CD4-positive, alpha-beta T cell (primary cell): ENCODE measurements at places on chromosomes 12 and 14.

DNA sequence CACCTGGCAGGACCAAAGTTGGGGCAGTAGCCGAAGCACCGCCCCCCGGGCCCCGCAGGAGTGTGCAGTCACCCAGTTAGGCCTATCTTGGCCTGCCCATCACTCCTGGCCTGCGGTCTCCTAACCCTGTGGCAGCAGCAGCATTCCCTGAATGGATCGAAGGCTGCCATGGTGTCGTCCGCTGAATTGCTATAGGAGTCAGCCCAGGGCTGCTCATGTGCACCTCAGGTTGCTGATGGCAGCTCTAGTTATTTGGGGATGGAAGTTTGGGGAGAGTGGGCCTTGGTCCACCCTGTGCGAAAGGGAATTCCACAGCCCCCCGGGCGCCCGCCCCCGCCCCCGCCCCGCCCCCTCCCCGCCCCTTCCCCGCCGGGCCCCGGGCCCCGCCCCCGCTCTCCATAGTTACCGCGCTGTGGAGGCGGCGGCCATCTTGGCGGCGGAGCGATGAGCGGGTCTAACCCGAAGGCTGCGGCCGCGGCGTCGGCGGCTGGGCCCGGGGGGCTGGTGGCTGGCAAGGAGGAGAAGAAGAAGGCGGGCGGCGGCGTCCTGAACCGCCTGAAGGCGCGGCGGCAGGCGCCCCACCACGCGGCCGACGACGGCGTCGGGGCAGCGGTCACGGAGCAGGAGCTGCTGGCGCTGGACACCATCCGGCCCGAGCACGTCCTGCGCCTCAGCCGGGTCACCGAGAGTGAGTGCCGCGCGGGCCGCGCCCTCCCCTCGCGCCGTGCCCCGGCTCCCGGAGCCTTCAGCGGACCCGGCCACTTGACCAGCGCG is at the start of gene UNC119B:
TSS of gene UNC119B (plus strand) at position 428 of the 774 bp plus-strand sequence. CDS start at position 445, 17 bp downstream.
- DNase-seq, result peak; percentile 69

DNA sequence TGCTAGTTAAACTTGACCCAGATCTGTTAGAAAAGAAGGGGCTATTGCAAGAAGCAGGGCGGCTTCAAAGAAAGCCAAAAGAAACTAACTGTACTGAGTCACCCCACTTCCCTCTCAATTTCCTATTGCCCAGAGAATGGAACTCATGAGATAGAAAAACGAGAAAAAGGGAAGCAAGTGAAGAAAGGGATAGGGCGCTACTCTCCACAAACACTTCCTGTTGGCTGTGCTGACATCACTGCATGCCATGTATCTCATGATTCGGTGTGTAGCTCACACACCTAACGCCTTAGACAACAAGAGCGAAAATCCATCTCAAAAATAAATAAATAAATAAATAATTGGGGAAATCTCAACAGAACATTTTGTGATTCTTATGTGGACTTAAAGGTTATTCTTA is 13.0 kb upstream of the P2RX4 start:
- DNase-seq, result no peak

GRCh38 chr12:66623455-66623854 is 55.4 kb downstream of the GRIP1 start:
- no peak for DNase-seq

GRCh38 chr12:31897781-31898503 is 61.3 kb upstream of the RESF1 start:
- DNase-seq, result peak; percentile 49

- no peak for DNase-seq
These were observed 12.9 kb upstream of the OXA1L start for GRCh38 chr14:22753586-22753985.

- no peak for DNase-seq
These were observed 6.3 kb downstream of the LTBR start for GRCh38 chr12:6390084-6390799.

- no peak for DNase-seq
These were observed 471.8 kb downstream of the TMEM117 start for GRCh38 chr12:44307506-44308168.

DNA sequence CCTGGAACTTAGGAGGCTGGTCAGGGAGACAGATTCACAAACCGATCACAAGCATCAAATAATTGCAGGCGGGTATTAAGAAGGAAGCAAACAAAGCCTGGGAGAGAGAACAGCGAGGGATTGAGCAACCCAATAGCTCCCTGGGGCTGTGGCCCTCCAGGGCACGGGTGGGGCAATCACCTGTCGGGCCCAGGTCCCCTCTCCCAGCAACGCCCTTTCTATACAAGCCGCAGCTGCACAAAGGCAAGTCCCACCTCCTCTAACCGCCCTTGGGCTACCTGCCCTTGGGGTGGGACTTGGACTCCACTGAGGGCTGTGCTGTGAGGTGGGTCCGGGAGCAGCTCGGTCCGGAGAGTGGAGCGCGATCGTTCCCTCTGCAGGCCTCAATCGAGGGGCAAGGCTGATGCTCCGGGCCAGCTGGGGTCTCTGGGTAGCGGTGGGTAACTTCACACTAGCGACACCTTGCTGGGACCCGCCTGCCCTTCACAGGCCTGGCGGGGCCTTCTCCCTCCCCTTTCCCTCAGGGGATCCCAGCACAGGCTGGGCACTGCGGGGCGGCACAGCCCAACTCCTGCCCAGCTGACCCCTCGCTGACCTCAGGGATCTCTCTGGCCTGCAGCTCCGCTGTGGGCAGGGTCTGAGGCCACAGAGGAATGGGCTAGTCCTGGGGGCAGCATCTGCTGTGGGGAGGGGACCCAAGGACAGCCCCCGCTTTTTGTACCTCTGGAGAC is 8.0 kb downstream of the PHB2 start:
- DNase-seq, result no peak

- DNase-seq, result no peak
These were observed 183.6 kb upstream of the SLC38A2 start for GRCh38 chr12:46556105-46556559.

DNA sequence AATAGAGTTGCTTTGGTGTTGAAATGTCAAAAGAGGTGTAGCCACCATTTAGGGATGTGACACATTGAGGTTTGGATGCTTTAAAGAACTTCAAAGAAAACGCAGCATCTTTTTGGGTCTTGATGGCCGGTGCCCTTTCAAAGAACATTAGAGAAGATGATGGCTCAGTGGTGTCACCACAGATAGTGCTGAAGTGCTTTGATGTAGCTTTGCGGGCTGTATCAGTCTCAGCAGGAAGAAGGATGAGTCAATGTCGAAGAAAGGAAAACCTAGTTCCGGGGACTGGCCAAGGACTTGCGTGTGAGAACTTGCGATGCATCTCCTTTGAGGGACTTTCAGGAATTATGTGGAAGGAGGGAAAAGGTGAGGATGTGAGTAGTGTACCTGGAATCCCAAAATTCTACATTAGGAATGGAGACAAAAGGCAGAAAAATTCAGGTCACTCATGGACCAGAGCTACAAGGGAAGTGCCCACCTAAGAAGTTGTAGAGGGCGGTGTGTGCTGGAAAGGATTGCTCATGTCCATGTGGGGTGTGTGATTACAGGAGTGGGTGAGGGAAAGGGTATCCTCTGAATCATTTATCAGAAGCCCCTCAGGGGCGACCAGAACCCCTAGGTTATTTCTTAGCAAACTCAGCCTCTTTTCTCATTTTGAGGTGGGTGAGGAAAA is 39.7 kb upstream of the GZMB start:
- peak; percentile 90 for DNase-seq

GRCh38 chr12:9928607-9929006 is 3.6 kb downstream of the CLEC2A start:
- no peak for DNase-seq

DNA sequence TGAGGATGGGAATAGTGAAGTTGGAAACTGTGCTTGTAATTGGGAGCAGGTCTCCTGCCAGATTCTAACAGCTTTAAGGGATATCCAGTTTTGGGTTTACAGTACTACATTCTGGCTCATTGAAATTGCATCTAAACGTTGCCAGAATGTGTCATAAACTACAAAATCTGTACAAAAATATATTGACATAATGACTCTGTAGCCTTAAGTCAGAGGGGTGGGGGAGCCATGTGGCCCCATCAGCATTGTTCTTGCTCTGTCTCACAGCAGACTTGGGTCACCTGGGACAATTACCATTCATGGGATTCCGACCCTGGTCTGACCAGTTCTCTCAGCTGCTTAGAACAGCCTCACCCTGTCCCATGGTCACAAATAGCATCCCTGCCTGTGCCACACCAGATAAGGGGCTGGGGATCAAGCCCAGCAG is 43.3 kb upstream of the MED13L start:
- no peak for DNase-seq

DNA sequence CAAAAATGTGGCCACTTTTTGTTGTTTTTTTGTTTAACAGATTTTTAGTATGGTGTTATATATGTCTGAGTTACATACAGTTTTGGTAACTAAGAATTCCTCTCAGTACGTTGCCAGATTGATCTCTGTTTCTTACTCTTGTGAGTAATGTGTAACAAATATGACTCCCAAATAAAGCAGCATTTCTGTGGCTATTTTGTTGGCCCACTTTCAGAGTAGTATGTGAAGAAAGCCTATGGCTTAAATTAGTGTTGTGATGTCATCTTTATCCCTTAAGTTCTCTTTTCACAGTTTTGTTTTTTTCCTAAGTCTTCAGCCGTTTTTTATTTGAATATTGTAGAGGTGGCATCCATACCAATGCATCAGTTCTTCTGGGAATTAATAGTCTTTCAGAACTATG is 10.7 kb downstream of the PCNX4 start:
- no peak for DNase-seq

- DNase-seq, result no peak
These were observed 39.1 kb upstream of the CRADD start for GRCh38 chr12:93638095-93638494.

DNA sequence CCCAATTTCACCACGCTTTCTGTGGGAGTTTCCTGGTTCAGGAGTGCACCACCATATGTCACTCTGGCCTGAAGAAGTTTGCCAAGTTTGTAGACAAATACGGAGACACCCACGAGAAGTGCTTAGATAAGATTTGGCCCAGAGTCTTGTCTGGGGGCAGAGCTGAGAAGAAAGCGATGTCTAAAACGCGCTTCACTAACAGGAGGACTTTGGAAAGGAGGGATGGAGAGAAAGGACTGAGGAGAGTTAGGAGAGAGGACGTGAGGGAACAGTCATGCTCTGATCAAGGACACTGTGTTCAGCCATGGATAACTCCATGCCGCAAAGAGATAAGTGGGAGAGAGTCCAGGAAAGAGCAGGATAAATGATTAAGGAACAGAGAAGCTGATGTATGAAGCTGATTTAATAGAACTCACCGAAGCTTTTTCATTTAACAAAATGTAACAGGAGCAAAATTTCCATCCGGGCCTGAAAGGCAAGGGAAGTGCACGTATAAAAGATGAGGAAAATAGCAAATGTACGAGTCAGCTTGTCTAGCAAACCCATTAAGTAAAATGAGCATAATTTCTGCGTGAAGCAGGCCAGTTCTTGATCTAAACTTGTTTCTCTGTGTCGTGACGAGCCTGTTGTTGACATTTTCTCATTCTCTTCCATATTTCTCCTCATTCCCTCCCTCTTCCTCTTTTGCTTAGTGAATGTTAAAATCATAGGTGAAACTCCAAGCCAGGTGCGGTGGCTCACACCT is 23.4 kb upstream of the MAP3K9 start:
- DNase-seq, result no peak

- DNase-seq, result no peak
These were observed 17.6 kb downstream of the GNPTAB start for GRCh38 chr12:101813117-101813516.

GRCh38 chr14:101665478-101666078 is 95.9 kb upstream of the PPP2R5C start:
- DNase-seq, result peak; percentile 28

GRCh38 chr14:57287745-57288144 is 19.0 kb downstream of the AP5M1 start:
- DNase-seq, result no peak

DNA sequence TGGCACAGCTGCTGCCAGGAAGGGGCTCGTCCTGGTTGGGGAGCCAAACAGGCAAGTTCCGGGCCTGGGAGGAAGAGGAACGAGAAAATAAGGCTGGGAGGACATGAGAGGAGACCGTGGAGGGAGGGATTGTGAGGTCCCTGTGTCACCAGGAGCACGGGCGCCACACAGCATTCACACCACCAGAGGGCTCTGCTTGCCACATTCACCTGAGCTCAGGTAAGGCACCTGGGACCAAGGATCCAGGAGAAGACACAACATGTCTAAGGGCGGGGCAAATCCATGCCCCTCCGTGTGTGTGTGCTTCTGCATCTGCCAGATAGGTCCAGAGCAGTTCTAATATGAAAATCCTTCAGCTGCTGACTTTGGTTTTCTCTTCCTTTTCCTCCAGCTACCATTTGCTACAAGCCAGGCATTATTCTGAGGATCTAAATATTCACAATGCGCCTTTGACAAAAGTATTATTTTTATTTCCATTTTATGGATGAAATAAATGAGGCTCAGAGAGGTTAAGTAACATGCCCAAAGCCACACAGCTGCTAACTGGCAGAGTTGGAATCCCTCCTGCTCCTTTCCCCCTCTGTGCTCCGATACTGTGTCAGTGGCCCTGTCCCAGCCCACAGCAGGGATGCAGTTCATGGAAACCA is 14.6 kb downstream of the RAPGEF3 start:
- DNase-seq, result peak; percentile 60

- DNase-seq, result no peak
These were observed 128.0 kb upstream of the RASSF8 start for GRCh38 chr12:25830456-25830855.

GRCh38 chr14:54450535-54450934 is 9.4 kb upstream of the CNIH1 start:
- DNase-seq, result no peak

GRCh38 chr14:68521961-68522509 is 270.8 kb downstream of the ZFP36L1 start:
- DNase-seq, result no peak

GRCh38 chr12:16072678-16073077 is 161.5 kb downstream of the DERA start:
- DNase-seq, result no peak

DNA sequence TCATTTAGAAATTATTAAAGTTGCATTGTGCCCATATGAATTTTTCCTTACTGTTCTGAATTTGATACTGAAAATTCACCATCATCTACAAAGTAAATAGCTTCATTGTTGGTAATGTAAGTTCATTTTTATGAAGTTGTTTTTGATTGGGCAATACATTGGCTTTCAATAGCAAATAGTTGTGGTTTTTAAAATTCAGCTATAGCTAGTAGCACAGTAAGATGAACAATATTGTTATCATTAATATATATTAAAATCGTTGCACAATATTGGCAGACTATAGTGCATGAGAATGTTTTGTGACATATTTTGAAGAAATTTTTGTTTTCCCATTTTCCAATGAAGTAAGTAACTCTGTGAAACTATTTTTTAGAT is 575.0 kb downstream of the PRKD1 start:
- no peak for DNase-seq

DNA sequence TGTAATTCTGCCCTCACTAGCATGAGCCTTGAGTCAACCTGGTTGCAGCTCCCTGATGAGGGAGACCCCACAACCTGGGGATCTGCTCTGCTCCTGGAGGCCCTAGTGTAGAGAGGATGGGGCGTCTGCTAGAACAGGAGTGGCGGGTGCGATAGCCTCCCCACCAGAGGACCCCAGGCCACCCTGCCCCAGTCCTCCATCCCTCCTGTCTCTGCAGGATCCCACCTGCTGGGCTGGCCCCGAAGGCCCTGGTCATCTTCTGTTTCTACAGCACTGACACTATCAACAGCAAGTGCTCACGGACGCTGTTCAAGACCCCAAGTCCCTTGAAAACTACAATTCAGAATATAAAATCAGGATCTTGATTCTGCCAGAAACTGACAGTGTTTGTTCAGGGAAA is 15.2 kb downstream of the ANHX start:
- DNase-seq, result no peak
